ENCODE measurements at places on chromosomes 5 and 9. TPM values are rescaled to one million over a fixed set of nuclear protein-coding genes. Genes with fewer than 3 reads are reported as not detected.
A peak's percentile ranks its signal among the peaks of the same experiment; 100 is the strongest.

DNA sequence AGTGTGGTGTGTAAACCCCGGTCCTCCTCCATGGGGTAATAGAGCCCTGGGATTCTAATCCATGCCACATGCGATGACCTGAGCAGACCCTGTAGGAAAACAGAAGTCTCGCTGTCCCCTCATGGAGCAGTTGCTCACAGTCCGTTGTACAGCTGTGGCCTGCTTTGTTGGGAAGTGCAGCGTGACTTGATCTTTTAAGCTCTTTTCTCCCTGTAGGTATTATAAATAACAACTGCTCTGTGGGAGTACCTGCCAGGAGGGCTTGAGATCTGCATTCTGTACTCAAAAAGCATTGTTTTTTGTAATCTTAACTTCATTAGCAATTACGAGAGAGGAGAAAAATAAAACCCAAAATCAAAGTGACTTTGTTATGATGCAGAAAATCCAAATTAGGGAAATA is 17.3 kb downstream of the MEGF10 start:
- DNase-seq: no peak

- no peak for DNase-seq
These were observed 771 bp upstream of the TMEM171 start for GRCh38 chr5:73119451-73120157.

DNA sequence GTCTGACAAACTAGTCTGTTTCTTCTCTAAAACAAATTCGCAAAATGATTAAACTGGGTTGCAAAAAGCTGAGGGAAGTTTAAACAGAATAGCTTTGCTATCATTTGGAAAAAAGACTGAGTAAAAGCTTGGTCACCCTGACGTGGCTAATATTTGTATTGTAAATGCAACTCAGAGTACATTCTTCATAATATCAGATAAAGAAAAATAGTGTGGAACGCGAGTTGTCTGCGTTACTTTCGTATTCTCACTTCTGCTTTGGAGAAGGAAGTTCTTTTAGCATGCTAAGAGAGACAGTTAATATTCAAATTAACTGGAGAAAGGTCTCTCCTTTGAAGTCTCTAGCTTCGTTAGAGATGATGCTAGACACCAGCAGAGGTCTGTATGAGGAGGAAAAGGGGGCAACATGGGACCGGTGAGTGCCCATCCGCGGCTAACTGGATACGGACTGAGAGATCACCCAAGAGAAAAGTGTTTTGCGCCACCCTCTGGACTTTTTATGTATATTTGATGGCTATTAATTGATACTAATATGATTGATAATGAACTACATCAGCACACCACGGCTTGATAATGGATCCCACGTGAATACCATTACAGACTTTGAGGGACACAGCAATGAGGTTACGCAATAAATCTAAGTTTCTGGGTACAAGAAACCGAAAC is 2.9 kb upstream of the CNTRL start:
- peak; percentile 12 for DNase-seq

DNA sequence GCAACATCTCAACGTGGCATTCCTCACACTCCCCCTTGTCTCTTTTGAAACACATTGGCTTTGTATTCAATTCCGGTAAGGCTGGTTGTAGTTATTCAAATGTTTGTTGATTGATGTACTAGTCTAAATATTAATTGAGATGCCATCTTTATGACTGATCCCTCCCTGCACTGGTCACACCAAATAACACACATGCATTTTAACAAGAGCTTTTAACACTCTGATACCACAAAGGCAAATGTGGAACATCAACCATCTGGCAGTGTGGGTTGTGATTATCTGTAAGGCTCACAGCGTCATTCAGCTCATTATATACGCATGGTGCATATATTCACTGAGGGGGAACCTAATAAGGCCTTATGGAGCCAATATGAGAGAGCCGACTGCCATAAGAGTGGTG is 305.0 kb downstream of the TENT4A start:
- DNase-seq: no peak

DNA sequence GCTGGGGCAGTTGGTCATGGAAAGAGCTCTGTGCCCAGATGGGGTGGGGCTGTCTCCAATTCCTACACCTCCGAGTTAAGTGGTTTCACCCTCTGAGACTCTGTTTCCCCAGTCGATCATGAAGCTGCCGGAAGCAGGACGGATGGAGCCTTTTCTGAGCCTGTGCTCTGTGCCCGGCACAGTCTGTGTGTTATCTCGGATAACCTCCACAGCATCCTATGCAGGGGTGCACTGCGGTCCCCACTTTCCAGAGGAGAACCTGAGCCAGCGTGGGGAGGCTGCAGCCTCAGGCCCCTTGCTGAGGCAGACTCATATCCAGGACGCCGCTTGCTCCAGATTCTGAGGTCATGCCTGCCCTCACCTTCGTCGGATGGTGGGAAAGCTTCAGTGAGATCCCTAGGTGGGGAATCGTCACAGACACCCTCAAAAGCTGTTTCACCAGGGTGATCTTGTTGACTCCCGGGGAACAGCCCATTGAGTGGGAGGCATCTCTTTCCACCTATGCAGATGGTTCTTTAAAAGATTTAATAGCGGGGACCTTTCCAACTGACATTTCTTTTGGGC is 6.9 kb upstream of the COL5A1 start:
- DNase-seq: no peak

- DNase-seq: no peak
These were observed 26.4 kb downstream of the TENT4A start for GRCh38 chr5:6739603-6740002.

DNA sequence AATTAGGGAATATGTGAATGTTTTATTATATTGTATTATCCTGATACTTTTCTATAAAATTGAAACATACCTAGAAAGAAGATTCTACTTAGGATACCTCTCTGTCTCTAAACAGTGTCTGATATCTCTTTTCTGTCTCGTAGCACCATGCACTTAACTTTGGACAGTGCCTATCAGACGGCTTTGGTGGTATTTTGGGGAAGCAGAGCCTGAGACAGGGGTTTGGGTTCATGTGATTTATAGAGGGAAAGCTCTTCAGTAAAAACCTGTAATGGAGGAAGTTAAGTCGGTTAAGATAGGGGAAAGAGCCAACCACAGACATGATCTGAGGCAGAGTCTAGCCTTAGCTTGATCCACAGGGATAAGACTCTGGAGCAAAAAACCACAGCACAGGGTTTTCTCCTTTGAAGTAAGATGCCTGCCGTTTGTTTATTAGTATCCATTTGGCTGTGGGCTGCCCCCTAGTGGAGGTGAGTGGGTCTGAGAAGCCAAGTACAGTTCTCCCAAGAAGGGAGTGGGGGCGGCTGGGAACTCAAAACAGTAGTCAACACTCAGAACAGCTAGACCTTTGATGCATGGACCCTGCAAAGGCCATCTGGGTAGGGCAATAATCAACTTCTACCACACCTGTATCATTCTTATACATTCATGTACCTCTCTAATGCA is 141.2 kb upstream of the ASTN2 start:
- no peak for DNase-seq

GRCh38 chr5:181107699-181108098 is 23.3 kb downstream of the OR2V1 start:
- DNase-seq: no peak

GRCh38 chr5:126965061-126965475 is 65.3 kb downstream of the MARCHF3 start:
- peak; percentile 80 for DNase-seq

GRCh38 chr5:10743951-10744350 is 17.1 kb downstream of the DAP start:
- DNase-seq: no peak

- no peak for DNase-seq
These were observed 30.4 kb downstream of the C9orf57 start for GRCh38 chr9:72029986-72030385.

DNA sequence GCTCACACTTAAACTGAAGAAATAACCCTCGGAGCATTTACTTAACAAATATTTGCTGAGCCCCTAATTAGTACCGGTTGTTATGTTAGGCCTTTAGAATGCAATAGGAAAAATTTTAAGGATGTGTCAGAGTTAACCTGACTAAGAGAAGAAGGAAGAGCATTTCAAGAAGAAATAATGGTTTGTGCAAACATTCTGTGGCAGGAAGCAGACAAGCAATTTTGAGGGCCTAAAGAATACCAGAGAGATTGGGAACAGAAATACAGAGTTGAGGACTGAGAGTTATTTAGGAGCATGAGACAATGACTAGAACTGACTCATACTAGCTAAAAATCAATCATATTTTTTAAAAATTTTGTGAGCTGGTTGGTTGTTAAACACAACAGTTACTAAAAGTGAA is 218.8 kb downstream of the PRR16 start:
- DNase-seq: peak; percentile 77

DNA sequence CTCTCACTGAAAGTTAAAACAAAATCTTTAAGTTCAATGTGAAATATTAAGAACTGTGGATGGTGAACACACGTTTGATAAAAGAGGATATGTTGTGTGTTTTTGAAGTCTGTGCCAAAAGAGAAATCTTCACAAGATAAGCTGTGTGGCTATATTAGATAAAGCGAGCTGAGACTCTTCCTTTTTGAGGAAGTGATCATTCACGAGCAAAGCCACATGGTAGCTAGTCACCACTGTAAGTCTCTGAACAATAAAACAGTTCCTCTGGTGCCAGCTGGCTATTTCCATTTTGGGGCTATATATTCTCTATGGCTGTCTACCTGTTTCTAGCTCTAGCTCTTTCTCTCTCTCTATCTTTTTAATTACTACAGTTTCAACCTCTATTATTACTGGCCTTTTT is 1849.2 kb upstream of the C9orf72 start:
- no peak for DNase-seq

GRCh38 chr9:93020151-93020550 is 38.4 kb upstream of the SUSD3 start:
- DNase-seq: no peak

COL23A1 gene
- 0.16 TPM for total RNA-seq

DOK3 gene
- 16.3 TPM for total RNA-seq

RLN1 gene
- total RNA-seq: 0.53 TPM

IFNA10 gene
- total RNA-seq: not detected

DMRT2 gene
- total RNA-seq: 0.18 TPM

ACSL6 gene
- not detected for total RNA-seq

PCDHB14 gene
- 6.4 TPM for total RNA-seq

PLAC8L1 gene
- 2.7 TPM for total RNA-seq

LHX6 gene
- total RNA-seq: 0.53 TPM

All from astrocyte (in vitro differentiated cells and primary cell).